ENCODE measurements at places on chromosomes 16 and 17.
A peak's percentile ranks its signal among the peaks of the same experiment; 100 is the strongest.

GRCh38 chr17:2259769-2260536, 43.6 kb downstream of the SMG6 start:
- peak; percentile 82 for DNase-seq

DNA sequence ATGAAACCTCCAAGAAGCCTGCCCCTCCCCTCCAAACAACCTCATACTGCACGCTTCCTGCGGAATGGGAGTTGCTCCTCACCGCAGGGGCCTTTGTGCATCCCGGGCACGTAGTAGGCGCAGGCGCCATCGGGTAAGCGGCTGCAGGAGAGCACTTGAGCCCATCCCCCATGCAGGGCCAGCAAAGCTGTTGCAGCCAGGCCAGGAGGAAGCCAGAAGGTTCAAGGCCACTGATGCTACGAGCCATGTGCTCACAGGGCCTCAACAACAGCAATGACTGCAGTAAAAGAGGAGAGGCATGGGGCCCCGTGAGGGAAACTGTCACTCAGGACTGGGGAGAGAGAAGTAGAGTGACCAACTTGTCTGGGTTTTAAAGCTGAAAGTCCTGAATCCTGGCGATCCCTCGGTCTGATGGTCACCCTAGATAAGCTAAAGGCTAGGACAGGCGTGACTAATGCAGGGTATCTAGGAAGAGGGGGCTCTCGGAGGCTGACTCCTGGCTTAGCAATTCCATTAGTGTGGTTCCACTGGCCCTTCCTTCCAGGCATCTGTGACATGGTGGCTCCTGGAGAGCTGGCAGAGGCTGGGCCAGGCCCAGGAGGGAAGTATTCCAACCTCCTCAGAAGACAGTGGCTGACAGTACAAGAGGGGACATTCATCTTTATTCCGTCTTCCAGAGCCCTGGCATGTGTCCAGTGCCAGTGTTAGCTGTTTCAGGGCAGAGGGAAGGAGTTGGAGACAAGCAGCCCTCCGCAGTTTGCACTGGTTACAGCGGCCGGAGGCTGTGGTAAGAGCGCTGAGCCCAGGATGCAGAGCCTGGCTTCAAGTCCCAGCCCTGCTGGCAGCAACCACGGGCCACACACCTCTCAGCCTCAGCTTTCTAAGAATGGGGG, 20.8 kb downstream of the GOSR2 start:
- DNase-seq = peak; percentile 29

GRCh38 chr17:57338257-57338914, 82.1 kb downstream of the MSI2 start:
- DNase-seq = peak; percentile 13

- DNase-seq = no peak
These were observed 13.7 kb downstream of the LIMD2 start for GRCh38 chr17:63686138-63686685.

DNA sequence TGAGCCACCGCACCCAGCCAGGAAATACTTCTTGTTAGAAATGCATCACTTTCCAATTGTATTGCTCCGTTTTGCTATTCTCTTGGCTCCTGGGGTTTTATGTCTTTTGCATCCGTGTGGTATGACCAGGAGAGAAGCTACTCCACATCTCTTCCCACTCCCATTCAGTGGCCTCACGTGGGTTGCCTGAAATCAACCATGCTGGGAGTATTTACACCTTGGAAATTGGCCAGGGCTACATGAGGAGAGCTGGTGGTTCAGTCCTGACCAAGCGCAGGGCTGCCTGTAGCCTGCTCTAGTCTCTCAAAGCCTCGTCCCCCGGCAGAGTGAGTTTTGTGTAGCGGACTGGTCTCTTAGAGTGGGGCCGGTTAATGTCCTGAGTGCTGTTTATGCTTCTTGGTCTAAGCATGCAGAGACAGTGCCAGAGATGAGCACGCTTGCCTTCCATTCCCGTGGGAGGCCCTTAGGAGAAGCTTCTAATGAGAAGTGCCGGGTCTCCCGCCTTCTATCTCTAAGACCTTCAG, 3.8 kb downstream of the WFDC1 start:
- no peak for DNase-seq

GRCh38 chr17:834136-834535, 52.0 kb downstream of the MRM3 start:
- no peak for DNase-seq

- no peak for DNase-seq
These were observed 14.6 kb upstream of the CIITA start for GRCh38 chr16:10862438-10862837.

GRCh38 chr16:66516808-66517585, 32.9 kb downstream of the TK2 start:
- DNase-seq = peak; percentile 88

GRCh38 chr17:21525464-21526130, 149.4 kb downstream of the KCNJ12 start:
- no peak for DNase-seq

DNA sequence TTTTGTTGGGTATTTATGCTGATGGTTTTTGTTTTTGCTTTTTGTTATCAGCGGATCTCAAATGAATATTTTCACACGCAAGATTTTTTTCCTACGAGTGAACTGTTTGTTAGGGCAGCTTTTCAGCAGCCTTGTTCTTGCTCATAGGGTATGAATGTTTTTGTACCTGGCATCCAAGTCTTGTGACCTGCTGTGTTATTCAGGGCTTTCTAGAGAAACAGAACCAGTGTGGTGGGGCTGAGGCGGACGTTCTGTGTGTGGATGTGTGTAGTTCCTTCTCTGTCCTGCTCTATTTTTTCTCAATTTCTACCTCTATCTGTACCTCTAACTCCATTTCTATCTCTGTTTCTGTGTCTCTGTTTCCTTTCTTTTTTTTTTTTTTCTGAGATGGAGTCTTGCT, 78.3 kb downstream of the SNX29 start:
- DNase-seq = no peak

DNA sequence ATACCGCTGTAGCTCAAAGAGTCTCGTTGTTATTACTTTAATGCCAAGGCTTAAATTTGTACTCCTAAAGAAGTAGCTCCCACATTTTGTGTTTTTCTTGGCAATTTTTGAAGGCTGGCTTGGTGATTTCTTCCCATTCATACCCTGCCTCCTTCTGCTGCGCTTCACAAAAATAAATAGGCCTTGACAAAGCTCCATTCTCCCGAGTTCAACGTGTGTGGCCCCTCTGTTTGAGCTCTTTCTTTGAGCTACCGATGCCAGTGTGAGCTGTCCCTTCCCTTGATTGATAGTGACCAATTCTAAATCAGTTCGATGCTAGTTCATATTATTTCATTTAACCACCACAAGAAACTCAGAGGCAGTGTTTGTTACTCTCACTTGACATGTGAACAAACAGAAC, 96.8 kb downstream of the MAP2K6 start:
- DNase-seq = no peak

DNA sequence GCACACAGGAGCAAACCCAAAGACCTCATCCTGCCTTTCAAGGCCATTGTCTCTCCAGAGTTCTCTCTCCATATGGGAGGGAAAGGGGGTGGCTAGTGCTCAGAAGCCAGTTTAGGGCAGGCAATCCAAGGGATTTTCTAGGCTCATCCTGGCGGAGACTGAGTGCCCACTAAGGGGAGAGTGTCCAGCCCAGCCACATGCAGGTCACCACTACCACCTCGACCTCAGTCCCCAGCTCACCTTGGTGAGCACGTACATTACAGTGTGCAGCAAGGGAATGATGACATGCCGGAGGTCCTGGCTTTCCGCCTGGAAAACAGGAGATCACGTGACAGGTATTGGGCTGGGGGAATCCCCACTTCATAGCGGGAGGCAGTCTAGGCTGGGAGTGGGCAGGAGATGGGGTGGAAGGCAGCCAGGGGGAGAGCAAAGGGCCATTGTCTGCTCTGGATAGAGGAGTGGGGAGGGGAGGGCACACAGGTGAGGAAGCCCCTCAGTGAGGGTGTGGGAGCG, 29.9 kb downstream of the PIK3R6 start:
- no peak for DNase-seq
